HCT116 (cell line): ENCODE measurements at places on chromosomes 3 and 15.

- no peak for DNase-seq
Measured at GRCh38 chr3:98770261-98771039, 7.3 kb downstream of the ST3GAL6 start.

DNA sequence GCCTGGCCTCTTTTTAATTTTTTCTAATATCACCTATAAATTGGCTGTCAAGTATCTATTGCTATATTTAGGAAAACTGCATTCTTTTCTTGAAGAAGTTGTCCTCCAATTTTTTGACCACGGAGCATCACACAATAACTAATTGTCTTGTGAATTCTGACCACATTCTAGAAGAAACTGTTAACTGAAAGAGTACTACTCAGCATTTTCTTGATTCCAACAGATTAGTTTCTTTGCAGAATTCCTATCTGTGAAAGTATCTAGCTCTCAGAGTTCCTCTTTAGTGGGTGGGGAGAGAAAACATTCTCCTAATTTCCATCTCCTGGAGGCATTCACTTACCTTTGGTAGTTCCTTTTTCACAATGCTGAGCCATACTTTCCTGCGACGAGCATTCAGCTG lies 31.1 kb downstream of the INO80 start:
- no peak for DNase-seq

GRCh38 chr3:185502987-185503386 lies 4.2 kb upstream of the TMEM41A start:
- no peak for DNase-seq

- no peak for DNase-seq
Measured at GRCh38 chr3:44948239-44948638, 27.7 kb downstream of the ZDHHC3 start.

- DNase-seq: no peak
Measured at GRCh38 chr3:138389144-138389601, 40.8 kb downstream of the MRAS start.

GRCh38 chr3:127585163-127585812 lies 5.2 kb downstream of the TPRA1 start:
- DNase-seq: no peak

DNA sequence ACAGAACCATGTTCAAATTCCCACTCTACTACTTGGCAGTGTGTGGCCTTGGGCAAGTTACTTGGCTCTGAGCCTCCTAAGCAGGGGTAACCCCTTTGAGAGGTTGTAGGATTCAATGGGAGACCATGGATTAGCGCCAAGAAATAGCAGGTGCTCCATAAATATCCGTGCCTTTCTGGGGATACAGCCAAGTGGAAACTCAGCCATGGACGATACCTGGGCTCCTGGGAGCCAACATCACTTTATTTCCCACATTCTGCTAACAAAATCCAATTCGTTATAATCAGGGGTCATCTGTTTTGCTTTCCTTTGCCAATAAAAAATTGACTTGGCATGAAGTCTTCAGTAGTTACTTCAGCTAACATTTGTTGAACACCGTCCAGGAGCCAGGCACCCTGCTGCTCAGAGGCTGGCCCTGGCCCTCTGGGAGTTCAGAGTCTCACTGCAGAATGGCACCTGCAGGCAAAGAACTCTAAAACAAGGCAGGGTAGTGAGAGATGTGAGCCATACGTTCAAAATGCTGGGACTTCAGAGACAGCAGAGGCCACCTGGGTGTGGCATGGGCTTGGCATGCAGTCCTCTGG lies 42.3 kb downstream of the ZDHHC19 start:
- DNase-seq: no peak

DNA sequence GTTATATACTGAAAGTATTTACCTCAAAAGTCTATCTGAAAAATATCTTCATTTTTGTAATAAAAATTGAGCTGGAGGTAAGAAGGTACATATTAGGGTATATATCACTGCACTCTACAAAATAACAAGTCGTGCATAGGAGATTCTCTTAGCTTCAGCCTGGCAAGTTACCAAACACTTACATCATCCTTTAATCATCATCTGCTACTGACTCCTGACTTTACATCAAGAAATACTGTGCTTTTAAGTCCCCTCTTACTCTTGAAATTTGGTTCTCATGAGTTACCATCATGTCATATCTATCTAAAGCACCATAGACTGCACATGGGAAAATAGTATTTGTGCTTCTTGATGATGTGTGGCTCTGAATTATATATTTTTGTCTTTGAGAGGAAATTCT lies 50.8 kb downstream of the LYSMD4 start:
- DNase-seq: no peak

DNA sequence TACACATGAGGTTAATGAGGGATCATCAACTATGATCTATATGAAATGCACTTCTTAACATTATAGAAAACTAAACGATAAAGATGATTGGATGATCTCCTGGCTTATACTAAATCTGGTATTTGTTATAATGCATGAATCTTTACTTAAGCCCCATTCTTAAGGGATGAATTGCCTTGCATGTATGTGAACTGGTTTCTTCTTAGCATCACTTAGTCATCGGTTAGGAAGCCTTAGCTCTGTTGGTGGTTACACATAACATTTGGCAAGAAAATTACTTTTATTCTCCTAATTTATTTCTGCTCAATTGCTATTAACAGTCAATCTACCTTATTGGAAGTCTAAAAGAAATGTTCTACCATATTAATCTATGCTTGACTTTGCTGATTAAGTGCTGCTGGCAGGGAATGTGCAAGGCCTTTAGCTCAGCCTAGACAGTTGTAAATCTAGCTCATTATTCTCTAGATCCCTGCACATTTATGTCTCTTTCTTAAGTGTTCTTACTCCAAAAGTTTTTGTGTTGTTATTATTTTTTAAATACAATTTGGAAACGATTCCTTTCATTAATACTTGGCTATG lies 356.0 kb downstream of the ZPLD1 start:
- no peak for DNase-seq

- DNase-seq: no peak
Measured at GRCh38 chr3:139764069-139764905, 86.5 kb upstream of the NMNAT3 start.

GRCh38 chr15:50377867-50378751 lies 23.1 kb upstream of the GABPB1 start:
- no peak for DNase-seq

DNA sequence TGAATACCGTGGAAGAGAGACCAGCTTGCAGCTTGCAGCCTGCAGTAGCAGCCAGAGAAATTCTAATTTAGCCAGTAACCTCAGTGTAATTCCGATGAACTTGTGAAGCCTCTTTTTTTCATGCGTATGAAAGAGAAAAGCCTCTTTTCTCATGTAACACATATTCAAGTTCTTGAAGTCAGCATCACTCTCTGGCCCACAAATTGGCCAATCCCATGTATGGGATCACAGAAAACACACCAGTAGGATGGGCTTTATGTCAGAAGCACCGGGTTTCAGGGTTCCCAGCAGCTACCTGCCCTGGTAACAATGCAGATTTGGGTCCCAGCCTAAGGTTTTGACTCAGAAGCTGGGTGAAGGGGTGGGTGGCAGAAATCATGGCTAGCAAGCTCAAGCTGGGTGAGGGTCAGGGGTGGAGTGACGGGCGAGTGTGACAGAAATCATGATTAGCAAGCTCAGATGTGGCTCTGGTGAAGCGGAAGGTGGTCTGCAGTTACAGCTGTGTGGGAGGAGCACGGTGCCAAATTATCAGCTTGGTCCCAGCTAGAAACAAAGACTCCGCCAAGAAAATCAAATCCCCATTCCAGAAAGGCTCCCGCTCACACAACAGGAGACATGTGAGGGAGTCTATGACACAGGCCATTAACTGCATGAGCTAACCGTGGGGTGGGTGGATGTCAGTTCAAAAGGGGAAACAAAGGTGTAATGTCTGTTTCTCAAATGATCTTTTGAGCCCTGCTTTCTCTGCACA lies 86.6 kb downstream of the SNRK start:
- no peak for DNase-seq

GRCh38 chr15:63501256-63502089 lies 2.9 kb upstream of the USP3 start:
- DNase-seq: no peak

DNA sequence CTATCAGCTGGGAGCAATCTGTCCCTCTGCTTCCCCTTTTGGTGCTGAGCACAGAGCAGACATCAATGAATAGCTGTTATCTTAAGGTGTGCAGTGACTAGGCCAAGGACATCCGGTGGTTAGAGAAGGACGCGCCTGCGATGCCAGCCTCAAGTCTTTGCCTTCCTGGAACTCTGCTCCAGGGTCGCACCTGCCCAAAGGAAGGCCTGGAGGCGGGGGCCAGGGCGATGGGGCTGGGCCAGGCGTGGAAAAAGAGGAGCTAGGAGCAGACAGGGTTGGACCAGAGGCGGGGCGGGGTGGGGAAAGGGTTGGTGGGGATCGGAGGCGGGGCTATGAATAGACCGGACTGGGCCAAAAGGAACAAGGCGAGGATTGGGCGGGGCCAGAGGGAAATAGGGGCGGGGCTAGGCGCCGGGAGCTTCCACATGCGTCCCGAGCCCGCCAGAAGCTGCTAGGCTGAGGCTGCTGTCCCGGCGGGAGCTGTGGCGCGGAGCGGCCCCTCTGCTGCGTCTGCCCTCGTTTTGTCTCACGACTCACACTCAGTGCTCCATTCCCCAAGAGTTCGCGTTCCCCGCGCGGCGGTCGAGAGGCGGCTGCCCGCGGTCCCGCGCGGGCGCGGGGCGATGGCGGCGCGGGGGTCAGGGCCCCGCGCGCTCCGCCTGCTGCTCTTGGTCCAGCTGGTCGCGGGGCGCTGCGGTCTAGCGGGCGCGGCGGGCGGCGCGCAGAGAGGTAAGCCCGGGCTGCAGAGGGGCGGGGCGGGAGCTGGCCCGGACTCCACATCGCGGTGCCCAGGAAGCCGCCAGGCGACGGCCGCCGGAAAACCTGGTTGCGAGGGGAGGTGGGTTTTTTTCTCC lies at the start of gene CHRNA5:
Gene CHRNA5, plus strand, starts transcription at position 424 of the 854 bp plus-strand sequence. Its CDS starts 200 bp downstream, at position 624.
- DNase-seq: peak; percentile 79

GRCh38 chr15:57538821-57539220 lies 52.9 kb upstream of the MYZAP start:
- DNase-seq: no peak

- no peak for DNase-seq
Measured at GRCh38 chr15:58701376-58701775, 48.1 kb downstream of the ADAM10 start.

DNA sequence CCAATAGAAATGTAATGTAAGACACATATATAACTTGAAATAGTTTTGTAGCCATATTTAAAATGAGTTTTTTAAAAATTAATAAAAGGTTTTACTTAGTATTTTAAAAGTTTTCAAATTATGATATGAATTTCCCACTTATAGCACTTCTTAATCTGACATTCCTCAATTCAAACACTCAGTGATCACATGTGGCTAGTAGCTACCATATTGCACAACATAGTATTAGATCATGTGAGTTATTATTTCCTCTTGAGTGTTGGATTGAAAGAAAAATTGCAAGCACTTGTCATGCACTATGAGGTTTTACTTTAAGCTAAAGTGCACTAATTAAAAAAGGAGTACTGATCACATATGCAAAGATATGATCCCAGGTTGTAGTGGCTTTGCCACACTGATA lies 453.4 kb upstream of the ROBO2 start:
- no peak for DNase-seq

DNA sequence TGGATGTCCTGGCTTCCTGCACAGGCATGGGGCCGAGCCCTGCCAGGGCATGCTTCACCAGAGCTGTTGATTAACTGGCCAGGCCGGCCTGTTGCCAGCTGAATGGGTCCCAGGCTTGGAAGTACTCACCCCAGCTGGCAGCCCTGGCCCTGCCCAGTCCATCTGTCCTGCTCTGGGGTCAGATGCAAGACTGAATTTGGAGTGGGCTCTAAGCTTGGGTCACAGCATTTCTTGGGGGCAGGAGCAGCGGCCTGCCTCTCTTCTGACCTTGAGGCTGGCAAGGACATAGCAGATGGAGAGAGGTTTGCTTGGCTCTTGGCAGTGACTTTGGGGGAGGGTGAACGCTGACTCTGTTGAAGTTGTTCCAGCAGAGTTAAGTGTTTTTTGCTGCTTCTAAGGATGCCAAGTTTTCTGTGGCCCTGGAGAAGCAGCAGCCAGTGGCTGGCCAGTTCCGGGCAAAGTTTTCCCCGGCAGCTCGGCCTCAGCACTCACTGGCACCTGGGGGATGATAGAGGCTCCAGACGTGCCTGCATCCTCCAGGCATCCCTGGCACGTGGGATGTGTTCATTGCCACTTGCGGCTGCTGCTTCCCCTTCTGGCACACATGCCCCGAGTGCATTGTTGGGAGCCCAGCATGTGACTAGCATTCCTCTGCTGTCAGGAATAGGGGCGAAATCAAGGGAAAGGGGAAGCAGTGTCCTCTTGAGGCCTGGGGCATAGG lies 22.9 kb downstream of the PDIA5 start:
- no peak for DNase-seq

- DNase-seq: peak; percentile 57
Measured at GRCh38 chr15:55846116-55846707, 103.3 kb upstream of the PRTG start.

GRCh38 chr3:184910664-184911063 lies 98.7 kb downstream of the VPS8 start:
- no peak for DNase-seq

GRCh38 chr15:72722071-72722696 lies 36.2 kb downstream of the BBS4 start:
- DNase-seq: peak; percentile 55

DNA sequence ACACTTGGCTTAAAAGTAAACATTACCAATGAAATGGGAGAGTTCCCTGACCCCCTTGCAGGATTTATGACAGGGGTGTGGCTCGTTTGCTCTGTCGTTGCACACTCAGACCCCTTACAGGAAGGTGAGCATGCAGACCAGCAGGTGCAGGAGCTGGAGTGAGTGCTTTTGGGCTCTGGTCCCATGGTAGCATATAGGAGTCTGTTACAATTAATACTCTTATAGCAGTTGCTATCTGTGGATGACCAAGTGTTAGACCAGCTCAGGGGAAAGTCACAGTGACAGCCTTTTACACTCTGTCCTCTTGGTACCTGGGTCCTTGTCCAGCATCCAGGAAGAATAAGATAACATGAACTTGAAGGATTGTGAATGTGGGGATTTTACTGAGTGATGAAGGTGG lies 1177.5 kb downstream of the NSUN3 start:
- no peak for DNase-seq

DNA sequence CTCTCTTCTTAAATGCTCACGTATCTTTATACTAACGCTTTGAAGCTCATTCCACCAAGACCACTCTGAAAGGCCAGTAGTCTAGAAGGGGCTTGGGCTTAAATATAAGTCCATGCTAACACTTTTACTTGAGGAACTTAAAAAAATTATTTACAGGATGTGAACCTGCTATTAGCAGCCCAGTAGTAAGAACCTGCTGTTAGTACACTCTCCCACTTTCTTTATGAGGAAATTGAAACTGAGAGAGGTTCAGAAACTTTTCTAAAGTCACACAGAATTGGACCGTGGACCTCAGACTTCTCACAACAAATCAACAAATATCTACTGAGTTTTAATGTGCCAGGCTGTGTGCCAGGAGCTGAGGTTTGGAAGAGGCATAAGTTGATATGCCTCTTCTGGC lies 53.4 kb downstream of the SYNPR start:
- no peak for DNase-seq

GRCh38 chr15:98121536-98121935 lies 161.0 kb downstream of the ARRDC4 start:
- DNase-seq: no peak

DNA sequence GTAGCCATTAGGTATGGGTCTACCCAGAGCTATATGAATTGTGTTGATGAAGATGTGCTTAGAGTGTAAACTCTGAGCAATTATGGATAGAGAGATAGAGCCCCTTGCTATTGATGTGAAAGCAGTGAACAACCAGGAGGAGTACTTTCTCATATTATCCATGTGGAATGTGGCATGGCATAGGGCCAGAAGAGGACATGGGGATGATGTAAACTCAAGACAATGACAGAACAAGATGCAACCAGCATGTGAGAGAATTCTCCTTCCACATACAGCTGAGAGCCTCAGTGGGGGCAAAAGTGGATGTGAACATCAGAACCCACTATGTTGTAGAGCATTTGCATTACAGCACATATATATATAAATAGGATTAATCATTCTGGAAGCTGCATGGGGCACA lies 36.4 kb upstream of the BNC1 start:
- DNase-seq: no peak
